ENCODE measurements at places on chromosomes 5 and 9.

DNA sequence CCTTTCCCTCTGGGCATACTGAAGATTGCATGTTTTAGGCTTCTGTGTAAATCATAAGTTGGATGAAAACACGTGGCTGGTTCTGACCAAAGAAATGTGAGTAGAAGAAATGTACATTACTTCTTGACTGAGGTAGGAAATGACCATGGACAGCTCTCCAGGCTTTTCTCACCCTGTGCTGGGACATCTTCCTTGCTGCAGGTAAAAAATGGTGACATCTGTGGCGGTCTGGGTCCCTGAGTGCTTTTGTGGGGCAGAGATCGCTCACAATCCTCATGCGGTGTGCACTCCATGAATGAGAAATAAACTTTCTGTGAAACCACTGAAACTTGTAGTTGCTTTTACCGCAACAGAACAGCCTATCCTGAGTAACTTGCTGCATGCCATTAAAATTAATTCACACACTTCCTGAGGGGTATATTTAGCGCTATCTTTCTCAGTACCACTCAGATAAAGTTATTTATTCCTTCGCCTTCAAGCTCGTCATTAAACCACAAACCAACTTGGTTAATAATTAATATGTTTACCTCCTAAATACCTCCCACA lies 730.4 kb downstream of the EFNA5 start:
- no peak for DNase-seq

DNA sequence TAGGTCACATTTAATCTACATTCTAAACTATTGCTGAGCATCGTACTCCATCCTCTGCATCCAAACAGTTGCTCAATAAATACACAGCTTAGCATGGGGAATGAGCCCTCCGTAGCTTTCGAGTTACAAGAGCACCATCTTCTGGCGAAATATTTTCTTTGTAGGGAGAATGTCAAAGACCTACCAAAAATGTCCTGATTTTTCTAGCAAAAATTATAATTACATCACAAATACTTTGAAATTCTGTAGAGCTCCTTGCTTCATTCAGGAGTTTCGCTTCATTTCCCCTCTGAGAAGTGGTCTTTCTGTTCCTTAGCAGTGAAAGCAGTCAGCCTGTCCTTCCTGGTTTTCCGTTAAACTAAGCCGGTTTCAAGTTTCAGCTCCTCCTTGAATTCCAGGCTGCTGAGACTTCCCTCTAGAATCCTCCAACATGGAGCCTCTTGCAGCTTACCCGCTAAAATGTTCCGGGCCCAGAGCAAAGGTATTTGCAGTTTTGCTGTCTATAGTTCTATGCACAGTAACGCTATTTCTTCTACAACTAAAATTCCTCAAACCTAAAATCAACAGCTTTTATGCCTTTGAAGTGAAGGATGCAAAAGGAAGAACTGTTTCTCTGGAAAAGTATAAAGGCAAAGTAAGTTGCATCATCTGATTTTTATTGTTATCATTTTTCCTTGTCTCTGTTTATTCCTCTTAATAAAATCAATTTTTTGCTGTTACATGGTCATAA lies at the start of gene GPX8:
TSS of gene GPX8 (plus strand) at position 409 of the 730 bp plus-strand sequence. CDS start at position 431, 22 bp downstream.
- no peak for DNase-seq

DNA sequence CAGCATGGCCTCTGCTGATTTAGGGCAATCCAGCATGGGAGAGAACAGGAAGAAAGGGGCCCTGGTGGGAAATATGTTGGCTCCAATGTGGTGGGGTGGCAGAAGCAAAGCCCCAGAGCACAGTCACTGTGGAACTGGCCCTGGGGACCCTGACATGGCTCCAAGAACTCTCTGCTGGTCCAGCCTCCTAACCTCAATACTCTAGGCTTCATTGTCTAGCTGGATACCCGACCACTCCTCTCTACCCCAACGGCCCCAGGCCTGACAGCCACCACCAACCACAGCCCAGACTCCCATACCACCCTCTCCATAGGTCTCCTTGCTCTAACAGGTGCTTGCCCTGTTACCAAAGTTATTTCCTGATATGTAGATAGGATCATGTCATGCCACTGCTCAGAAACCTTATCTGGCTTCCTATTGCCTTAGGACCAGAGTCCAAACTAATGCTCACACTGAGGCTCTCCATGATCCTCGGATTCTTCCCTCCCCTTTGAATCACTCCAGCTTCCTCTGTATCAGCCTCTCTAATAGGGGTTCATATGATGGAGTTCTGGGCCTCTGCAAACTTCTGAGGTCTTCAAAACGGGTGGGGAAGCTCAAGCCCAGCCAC lies 12.9 kb downstream of the ACSL6 start:
- DNase-seq, result no peak

GRCh38 chr9:136117291-136117915 lies 1.3 kb downstream of the TMEM250 start:
- no peak for DNase-seq

- no peak for DNase-seq
Measured at GRCh38 chr9:880725-881124, 39.2 kb downstream of the DMRT1 start.

- no peak for DNase-seq
Measured at GRCh38 chr5:156479849-156480248, 152.9 kb downstream of the SGCD start.

GRCh38 chr9:138052322-138052615 lies 174.7 kb downstream of the CACNA1B start:
- no peak for DNase-seq

DNA sequence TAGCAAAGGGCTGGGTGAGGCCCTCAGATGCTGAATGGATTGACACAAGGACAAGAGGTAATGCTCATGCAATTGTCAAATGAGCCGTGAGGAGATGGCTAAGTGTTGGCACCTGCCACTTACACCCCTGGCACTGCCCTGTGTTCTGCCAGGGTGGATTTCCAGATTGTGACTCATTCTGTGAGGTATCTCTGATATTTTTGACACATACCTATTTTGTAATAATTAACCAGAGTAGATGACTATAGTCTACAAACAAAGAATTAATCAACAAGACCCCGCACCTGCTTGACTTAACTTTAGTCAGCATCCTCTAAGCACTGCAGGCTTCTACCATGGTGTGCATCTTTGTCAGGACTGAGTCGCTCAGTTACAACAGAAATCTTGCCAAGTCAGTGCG lies 200.8 kb downstream of the DIRAS2 start:
- no peak for DNase-seq

Data from activated CD8-positive, alpha-beta memory T cell treated with anti-CD3 and anti-CD28 coated beads for 1 hour (primary cell).